DMS153 (cell line): ENCODE measurements at places on chromosomes 6 and 20.
A peak's percentile ranks its signal among the peaks of the same experiment; 100 is the strongest.

GRCh38 chr20:59782986-59783640 is 150.3 kb downstream of the SYCP2 start:
- DNase-seq = peak; percentile 44

DNA sequence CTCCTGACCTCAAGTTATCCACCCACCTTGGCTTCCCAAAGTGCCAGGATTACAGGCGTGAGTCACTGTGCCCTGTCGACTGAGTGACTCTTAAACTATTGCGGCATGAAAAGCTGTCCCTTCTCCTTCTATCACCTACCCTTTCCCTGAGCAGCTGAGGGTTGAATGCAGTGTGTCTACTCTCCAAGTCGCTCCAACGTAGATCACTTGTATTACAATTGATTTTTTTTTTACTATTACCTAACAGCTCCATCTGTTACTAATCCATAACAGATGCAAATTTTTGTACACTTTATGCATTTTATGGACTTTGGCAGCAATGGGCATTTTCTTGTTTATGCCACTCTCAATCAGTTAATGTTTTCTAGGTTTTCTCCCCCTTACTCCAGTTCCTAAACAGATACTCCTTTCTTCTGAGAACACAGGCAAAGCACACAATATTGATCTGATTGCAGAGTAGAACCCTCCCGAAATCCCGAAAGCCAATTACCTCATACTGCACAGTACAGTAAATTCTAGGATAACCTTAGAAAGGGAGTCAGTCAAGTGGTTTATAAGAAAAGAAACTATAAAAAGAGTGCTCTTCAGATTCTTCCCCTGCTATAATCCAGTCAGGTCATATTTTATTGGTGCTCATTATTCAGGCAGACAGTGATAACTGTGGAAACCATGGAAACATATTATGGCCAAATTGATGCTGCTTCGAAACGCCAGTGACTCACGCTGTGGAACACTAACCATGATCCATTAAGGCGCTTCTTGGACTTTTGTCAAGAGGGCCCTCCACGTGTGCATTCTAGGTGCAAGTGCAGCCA is 273.0 kb downstream of the ADGB start:
- peak; percentile 36 for DNase-seq

DNA sequence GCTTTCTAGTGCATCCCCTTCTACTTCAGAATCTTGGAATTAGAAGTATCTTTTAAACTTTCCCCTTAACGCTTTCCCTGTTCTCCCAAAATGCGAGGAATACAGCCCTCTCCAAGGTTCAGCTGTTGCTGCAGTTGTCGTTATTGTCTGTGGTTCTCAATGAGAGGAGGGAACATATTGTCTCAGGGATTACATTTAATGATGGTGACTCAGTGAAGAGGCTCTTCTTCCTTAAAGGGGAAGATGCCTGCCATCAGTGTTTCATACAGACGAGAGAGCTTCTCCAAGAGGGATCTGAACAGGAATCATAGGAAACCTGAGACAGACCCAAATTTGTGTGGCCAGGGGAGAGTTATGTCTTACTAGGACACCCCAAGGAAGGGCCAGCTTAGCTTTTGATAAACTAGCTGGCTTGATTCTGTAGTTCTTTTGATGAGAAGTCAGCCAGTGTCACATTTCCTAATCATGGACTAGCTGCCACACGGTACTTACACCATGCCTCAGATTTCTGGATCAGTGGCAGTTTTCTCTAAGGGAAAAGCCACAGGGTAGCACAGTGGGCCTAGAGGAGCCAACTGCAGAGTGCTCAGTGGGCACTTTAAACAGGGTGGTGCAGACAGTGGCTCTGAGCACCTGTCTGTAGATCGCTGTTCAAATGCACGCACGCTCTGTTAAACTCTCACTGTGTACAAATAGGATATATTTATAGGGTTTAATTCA is 59.7 kb upstream of the TMEM181 start:
- no peak for DNase-seq

DNA sequence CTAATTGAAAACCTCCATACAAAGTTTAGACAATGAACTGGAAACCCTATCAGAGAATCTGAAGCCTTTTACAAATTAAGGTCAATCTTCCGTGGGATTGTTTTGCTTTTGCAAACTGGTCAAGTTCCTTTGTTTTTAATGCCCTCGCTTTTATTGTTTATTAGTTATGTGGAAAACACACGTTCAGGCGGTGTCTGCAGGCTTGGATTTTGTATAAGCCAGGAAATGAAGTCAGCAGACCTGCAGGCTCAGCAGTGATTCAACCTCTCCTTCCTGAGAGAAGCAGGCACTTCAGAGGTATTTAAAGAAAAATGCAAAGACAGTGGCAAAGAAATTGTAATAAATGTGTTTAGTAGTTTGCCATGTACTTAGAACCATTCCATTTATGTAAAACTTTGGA is 103.4 kb upstream of the PDE10A start:
- no peak for DNase-seq
